ENCODE measurements at places on chromosomes 11 and 22.

GRCh38 chr11:18106688-18107087 is 806 bp upstream of the SAAL1 start:
- DNase-seq = no peak

- peak; percentile 80 for DNase-seq
These were observed at the start of gene SLC6A5 for GRCh38 chr11:20599221-20600019. Gene SLC6A5, plus strand, starts transcription at chr11:20599608. Its CDS starts 65 bp downstream, at chr11:20599673.

GRCh38 chr11:68998390-68998911 is 14.6 kb downstream of the MRGPRF start:
- DNase-seq = no peak

DNA sequence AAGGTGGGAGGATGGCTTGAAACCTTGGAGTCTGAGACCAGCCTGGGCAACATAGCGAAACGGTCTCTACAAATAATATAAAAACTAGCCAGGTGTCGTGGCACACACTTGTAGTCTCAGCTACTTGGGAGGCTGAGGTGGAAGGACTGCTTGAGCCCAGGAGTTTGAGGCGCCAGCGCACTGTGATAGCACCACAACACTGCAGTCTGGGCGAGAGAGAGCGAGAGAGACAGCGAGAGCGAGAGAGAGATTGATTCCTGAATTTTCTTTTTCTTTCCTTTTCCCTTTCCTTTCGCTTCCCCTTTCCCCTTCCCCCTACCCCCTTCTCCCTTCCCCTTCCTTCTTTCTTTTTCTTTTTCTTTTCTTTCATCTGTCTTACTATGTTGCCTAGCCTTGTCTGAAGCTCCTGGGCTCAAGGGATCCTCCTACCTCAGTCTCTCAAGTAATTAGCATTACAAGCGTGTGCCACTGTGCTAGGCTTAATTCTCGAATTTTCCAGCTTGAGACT is 162.4 kb upstream of the ZBED5 start:
- DNase-seq = no peak

DNA sequence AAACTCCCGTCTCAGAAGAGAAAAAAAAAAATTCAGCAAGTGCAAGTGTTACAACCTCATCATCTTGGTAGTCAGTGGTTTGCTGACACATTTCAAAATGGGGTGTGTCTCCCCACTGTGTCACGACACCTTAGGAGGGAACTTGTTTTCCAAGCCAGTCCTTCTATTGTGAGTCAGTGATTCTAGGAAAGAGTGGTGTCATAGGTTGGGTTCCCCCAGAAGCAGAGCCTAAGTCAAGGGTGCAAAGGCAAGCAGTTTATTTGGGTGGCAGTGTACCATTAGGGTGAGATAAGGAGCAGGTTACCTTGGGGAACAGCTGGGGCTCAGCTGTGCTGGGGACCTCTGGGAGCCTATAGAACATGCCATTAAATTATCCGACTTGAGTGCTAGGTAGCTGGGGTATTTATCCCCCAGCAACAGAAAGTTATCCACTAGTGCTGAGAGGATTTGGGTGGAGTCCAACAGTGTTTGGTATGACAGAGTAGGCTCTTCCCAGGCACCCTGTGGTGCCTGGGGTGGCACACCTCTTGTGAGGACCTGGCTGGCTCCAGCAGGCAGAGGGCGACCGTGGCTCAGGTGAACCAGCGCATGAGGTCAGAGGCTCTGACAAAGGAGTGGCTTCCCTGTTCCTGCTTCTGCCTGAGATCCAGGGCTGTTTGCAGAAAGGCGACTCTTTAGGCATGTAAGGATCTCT is 41.7 kb downstream of the KIAA1671 start:
- DNase-seq = no peak

GRCh38 chr11:66316849-66317251 is at the start of gene CD248:
Gene CD248, minus strand, starts transcription at chr11:66317044. Its CDS starts 17 bp downstream, at chr11:66317027.
- DNase-seq = no peak
